ENCODE measurements at places on chromosomes 1 and 21. TPM values are rescaled to one million over a fixed set of nuclear protein-coding genes. Genes with fewer than 3 reads are reported as not detected.

DNA sequence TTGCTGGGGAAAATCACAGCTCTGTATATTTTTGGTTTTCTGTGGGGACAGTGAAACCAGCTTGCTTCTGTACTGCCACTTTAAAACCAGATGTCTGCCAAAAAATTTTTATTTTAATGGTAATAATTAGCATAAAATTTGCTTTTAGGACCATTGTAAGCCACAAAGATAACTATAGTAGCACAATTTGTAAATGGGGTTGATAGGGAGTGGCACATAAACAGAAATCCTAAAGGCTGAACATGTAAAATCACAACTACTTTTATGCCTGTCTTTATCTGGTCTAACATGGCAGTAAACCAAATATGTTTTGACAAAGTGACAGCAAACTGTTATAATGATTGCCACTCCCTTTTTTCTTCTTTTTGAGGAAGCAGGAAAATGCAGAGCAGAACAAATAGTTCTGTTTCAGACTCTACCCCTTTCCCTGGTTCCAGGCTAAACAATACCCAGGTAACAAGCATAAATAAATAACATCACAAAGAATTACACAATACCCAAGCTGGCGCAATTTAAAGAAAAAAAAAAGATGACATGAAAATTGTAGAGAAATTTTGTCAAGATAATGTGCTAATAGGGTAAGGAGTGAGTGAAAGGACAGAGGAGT is 24.0 kb upstream of the CCDC181 start:
- no peak for DNase-seq

- no peak for DNase-seq
Observed at GRCh38 chr1:197021716-197022115, 44.4 kb downstream of the CFHR5 start.

DNA sequence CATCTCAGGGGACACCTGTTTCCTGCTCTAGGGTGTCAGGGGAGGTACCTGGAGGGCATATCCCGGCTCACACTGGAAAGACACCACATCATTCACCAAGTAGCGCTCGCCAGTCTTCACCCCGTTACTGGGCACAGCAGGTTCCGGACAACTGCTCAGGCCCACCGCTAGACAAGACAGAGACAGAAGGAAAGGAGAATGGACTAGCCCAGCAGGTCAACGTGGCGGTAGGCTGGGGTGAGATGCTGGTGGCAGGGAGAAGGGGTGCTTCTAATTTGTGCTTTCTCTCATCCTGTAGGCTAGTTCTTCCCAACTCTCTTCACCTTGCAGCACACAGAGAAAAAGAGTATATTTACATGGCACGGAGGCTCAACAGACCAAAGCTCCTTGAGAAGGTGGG is 145.0 kb downstream of the ZSCAN20 start:
- no peak for DNase-seq

DNA sequence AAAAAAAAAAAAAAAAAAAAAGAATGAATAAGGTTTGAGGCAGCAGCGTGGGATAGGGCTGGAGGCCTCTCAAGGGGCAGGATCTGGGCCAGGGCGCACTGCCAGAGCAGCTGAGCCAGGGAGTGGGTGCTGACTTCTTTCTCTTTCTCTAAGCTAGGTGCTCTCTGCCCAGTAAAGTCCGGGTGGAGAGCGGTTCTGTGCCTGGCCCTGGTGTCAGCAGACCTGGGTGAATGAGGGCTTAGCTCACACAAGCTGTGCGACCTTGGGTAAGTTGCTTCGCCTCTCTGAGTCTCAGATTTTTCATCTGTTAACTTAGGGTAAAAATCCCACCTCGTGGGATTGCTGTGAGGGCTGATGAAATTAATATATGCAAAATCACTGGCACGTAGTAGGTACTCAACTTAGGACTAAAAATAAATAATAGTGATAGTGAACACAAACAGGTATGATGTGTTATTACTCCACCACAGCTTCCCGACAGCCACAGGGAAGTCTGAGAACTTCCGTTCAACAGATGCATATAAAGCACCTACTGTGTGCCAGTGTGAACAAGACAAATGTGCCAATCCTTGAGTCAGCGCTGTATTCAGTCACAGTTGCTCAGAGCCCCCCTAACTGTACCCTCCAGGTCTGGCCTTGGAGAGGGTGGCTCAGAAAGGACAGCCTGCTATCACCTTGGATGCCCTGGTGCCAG is 2.0 kb upstream of the FAM131C start:
- DNase-seq = no peak

GRCh38 chr1:63621698-63622097 is 28.5 kb downstream of the PGM1 start:
- no peak for DNase-seq

DNA sequence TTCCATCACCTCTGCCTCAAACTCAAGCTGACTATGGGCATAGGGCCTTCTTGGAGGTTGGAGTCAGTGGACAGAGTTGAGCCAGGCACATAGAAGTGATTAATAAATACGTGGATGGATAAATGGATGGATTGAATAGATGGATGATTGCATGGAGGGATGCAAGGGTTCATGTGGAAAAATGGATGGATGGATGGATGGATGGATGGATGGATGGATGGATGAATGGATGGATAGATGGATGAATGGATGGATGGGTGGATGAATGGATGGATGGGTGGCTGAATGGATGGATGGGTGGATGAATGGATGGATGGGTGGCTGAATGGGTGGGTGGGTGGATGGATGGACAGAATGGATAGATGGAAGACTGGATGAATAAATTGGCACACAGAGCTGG is 40.1 kb upstream of the ZBTB40 start:
- DNase-seq = no peak

DNA sequence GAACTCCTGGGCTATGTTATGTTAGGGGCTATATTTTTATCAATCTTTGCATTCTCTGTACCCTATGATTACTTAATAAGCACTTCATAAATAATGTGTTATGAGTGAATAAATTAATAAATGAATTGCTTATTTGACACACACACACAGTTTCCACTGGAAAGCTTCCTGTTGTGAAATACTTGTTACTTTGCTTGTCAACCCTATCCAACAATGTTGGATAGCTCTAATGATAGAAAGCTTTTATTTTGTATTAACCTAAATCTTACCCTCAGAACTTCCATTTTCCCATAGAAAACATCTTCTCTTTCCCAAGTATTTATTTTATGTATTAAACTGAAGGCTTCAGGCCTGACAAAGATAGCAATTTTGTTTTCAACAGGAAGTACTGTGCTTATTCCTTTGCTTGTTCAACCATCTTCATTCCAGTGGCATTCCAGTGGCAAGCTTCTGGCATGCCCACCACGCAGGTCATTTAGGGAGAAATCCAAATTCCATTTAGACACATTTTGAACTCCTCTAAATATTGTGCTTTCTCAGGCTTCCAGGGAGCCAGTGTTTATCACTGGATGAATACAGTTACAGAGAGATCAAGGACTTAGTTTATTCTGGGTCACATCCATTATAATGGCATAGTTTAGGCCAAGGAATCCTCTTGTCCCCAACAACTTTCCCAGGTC is 134.4 kb downstream of the TGFB2 start:
- no peak for DNase-seq

DNA sequence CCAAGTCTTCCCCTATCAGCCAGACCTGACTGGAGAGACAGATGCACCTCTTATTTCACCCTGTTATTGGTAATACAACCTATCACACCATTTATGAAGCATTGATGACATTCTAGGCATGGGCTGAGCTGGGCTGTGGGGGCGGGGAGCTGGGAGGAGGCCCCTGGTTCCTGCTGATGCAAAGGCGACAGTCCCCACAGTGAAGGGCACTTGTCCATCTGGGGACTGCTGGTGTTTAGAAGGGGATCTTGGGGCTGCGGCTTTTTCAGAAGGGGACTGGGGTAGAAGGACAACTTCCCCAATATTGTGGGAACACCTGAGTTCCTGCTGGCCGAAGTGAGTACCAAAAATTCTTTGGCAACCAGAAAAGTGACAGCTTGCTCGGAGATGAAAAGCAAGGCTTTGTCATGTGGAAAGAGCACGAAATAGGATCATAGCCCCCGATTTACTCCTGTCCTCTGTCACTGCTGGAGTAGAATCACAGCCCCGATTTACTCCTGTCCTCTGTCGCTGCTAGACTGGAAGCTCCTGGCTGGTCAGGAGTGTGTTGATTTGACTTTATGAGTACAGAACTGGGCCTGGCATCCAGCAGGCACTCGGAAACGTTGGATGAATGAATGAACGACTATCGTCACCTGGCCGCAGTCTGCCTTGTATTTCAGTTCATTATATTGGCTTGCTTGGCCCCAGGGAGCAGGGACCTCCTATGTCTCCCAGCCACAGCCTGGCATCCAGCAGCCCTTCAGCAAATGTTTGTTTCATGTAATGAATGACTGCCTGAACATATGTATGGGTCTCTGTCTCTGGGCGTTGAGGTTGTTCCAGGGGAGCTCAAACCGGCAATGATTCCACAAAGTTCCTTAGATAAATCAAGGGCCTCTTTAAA is 16.5 kb upstream of the ETV3L start:
- DNase-seq = no peak

The IVL gene
- total RNA-seq = not detected

The PTPN7 gene
- total RNA-seq = not detected

The ASTN1 gene
- not detected for total RNA-seq

The PSRC1 gene
- 17.3 TPM for total RNA-seq

The HSD11B1 gene
- total RNA-seq = not detected

The CATSPERE gene
- 0.13 TPM for total RNA-seq

The SNRNP40 gene
- total RNA-seq = 102 TPM

The C1QA gene
- total RNA-seq = not detected

Measured in SK-MEL-5 (cell line).